ENCODE measurements at places on chromosomes 1 and 21. TPM values are rescaled to one million over a fixed set of nuclear protein-coding genes. Genes with fewer than 3 reads are reported as not detected.

DNA sequence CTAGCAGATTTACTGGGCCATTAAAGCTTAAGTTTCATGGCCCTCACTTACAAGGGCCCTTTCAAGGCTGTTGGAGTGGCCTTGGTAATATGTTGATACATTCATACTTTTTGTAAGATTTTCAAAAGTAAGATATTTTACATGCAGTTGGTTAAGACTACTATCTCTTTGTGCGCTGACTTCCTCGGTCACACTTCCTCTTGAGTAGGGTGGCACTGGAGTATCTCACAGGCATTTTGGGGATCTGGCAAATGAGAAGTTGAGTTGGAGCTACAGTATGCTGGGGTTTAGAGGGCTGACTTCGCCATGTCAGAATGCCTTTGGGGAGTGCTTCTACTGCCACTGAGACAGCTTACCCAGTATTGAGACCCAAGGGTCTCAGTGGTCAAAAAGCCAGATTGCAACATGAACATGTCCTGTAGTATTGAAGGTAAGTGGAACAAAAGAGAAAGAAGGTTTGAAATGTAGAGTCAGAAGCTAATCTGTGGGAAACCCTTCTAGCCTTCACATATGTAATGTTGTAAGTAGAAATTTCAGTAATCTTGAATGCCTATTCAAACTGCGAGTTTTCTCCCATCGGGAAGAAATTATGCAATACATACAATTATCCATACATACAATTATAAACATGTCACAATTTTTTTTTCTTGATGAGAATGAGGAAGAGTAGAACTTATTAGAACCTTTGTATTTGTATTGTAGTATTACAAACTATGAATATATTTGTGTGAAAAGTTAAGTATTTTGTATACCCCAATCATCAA lies 32.3 kb upstream of the RALGPS2 start:
- DNase-seq: no peak

DLGAP3 gene
- total RNA-seq: 0.17 TPM

FCGR2B gene
- 3.7 TPM for total RNA-seq

GRCh38 chr21:45302082-45303061 lies 14.7 kb upstream of the POFUT2 start:
- peak; percentile 93 for DNase-seq

DNA sequence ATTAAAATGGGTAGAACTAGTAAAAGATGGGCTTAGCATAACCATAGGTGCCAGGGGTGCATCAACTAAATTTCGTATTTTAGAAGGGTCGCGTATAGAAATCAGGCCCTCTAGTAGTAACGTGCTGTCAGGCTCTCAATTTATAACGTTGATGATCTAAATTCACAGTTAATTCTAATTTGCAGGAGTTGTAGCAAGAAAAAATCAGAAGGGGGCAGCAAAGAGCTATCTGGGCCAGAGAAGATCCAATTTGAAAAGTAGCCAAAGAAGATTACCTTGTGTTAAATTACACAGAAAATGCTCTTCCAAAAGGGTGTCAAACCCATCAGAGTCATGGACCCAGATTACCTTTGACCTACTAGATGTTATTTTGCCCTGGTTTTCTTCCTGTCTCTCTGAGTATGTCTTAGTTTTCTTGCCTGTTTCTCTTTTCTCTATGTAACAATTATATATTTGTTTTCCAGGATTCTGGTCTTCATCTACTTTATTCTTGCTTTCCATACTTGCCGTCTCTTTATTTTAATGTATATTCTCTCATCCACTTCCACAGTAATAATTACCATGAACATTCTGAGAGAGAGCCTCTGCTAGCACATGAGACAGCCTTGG lies 1030.9 kb downstream of the AMY1C start:
- no peak for DNase-seq

GRCh38 chr1:206716870-206717673 lies 32.4 kb downstream of the MAPKAPK2 start:
- DNase-seq: peak; percentile 34

MGST3 gene
- total RNA-seq: 444 TPM

ALPL gene
- 20.6 TPM for total RNA-seq

- no peak for DNase-seq
These were observed 64.0 kb downstream of the DHRS3 start for GRCh38 chr1:12553963-12554362.

DNA sequence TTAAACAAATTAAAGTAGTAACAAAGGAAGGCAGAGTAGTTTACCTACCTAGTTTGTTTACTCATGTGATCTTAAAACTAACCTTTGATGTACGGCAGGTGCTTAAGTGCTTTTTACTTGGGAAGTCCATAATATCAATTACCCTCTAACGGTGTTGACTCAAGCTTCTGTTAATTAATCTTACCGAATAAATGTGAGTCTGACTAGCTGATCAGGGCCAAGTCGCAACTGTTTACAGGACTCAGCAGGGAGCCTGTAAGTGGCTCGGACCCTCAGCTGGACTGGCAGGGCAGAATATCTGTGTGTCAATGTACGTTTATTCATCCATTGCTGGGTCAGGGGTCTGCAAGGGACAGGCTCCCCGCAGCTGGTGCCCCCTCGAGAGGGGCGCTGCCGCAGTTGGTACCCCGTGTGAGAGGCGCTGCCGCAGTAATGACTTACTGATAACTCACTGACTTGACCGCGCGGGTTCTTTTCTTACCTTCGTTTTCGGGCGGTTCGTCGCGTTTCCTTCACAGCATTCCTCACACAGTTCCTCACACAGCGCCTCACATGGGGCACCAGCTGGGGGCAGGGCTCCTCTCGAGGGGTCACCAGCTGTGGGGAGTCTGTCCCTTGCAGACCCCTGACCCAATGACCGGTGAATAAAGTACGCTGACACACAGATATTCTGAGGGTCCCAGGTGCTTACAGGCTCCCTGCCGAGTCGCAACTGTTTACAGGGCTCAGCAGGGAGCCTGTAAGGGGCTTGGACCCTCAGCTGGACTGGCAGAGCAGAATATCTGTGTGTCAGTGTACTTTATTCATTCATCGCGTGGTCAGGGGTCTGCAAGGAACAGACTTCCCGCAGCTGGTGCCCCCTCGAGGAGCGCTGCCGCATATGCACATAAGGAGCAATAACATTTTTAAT lies 3.0 kb downstream of the FMO1 start:
- peak; percentile 41 for DNase-seq

DNA sequence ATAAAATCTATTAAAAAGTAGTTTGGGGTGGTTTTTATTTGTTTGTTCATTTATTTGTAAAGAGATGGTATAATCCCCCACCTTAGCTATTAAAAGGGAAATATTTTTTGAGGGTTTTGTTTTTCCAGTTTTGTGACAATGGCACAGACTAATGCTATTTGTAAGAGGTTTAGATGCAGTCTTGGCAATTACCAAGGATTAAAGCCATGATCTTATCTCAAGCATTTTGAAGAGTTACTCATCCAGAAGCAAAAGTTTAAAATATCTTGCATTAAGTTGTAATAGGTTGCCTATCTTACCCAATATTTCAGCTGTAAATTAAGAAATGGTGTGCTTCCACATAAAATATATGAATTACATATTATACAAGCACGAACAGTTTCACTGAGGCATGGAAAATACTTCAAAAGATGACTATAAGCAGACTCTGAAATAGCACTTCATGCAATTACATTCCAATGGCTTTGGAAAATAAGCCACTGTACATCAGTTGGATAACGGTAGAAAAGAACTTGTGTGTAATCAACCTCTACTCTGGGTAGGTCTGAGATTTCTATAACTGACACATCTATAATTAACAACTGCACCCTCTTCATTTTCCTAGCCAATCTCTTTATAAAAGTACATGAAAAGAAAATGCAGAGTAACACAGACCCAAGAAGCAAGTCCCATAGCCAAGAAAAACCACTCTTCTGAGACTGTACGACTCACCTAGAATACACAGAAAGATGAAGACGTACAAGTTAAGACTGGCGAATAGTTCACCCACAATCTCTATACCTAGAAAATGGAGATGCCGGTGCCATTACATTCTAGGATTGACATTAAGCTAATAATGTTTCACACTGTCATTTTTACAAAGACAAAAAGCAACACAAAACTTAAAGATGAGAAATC lies 95.2 kb downstream of the PTPN14 start:
- DNase-seq: no peak

C4BPA gene
- total RNA-seq: not detected

DNA sequence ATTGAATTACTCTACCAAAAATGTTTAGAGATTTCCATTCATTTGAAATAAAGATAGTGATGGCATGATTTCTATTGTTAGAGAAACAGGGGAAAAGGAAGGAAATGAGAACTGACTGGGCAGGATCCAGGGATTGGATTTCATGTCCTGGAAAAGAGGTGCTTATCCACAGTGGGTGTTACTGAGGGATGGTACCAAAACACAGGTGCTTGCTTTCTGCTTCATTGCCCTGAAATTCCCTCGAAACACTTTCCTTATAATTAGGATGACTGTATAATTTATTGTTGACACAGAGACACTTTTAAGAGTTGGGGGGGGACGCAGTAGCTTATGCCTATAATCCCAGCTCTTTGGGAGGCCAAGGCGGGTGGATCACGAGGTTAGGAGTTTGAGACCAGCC lies 185.0 kb upstream of the KCNK2 start:
- DNase-seq: no peak

- no peak for DNase-seq
These were observed 226.0 kb downstream of the ST6GALNAC3 start for GRCh38 chr1:76300556-76300955.

- DNase-seq: peak; percentile 35
These were observed 624 bp downstream of the SLC41A1 start for GRCh38 chr1:205812271-205812877.

ROR1 gene
- total RNA-seq: 10.6 TPM
